ENCODE measurements at places on chromosomes 11 and 22.
A peak's percentile ranks its signal among the peaks of the same experiment; 100 is the strongest.

DNA sequence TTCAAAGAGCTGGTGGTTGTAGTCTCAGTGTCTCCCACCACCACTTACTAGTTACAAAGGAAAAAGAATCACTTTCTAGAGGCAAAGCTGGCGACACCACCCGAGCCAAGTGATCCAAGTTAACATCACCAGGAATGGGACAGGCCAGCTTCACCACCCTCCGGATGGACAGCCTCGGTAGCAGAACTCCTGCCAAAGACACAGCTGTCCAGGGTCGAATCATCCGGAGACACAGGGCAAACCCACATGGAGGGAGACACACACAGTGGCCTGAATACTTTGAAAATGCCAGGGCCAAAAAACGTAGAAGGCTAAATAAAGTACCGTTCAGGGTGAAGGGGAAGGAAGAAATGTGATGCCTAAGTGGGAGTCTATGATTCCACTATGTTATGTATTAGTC lies 33.1 kb downstream of the KCNQ1 start:
- DNase-seq = no peak

- no peak for DNase-seq
Measured at GRCh38 chr11:78080084-78080817, 589 bp upstream of the NDUFC2 start.

DNA sequence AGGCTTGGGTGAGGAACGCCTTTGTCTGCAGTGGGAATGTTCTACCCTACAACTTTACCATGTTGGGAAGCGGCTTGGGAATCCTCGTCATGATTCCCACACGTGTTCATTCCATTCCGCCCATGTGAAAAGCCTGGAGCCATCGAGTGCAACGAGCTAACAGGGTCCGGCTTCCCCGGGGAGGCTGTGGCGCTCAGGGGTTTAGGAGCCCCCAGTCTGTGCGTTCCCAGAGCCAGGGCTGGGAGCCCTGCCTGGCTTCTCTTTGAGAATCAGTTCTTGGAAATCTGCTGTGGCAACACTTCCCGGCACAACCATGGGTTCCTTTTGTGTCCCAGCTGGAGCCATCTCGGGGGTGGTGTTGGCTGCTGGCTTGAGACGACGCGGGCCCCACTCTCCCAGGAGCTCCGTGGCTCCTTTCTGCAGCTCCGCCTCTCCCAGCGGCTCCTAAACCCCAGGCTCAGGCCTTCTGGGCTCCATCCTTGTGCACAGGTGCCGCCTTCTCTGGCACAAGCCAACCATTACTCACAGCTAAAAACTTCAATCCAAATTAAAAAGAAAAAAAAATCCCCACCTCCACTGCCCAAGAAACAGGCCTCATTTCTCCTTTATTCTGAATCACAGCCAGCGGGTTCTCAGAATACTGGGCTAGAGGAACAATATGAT lies 18.7 kb upstream of the PPFIA1 start:
- no peak for DNase-seq

GRCh38 chr11:14612694-14613093 lies 30.9 kb upstream of the PDE3B start:
- DNase-seq = no peak

GRCh38 chr11:120912504-120912903 lies 111.4 kb upstream of the TBCEL start:
- no peak for DNase-seq

- DNase-seq = no peak
Measured at GRCh38 chr11:112177589-112177988, 2.3 kb downstream of the BCO2 start.

- DNase-seq = no peak
Measured at GRCh38 chr11:76257074-76257719, 50.9 kb upstream of the WNT11 start.

- DNase-seq = no peak
Measured at GRCh38 chr11:2317354-2318050, 15.7 kb downstream of the TSPAN32 start.

DNA sequence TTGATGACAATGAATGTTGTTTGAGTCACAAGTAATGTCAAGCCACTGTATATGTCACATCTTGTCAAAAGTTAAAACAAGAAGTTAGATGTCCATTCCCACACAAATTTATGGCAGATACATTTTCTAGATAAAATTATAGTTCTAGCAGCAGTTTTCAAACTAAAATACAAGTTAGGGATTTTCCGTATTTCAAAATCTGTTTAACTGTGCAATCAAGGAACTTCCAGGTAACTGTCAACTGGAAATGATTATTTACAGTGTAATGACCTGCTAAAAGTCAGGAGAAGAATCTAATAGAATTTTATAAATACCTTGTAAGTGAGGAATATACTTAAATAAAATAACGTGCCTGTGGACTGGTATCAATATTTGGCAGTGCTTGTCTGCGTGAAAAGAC lies 111.5 kb downstream of the PDE3B start:
- DNase-seq = no peak

DNA sequence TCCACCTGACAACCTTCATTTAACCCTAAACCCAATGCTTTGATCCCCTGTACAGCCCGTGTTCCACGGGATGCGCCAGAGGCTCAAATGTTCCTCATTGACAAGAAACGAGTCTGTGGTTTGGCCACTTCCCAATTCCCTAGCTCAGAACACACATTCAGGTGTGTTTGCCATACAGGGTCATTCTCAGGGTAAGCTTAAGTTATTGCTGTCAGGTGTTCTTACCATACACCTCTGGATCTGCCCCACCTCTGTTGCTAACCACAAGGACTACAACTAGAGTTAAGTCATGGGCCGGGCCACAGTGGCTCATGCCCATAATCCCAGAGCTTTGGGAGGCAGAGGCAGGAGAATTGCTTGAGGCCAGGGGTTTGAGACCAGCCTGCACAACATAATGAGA lies 45.6 kb upstream of the POLD3 start:
- DNase-seq = no peak

DNA sequence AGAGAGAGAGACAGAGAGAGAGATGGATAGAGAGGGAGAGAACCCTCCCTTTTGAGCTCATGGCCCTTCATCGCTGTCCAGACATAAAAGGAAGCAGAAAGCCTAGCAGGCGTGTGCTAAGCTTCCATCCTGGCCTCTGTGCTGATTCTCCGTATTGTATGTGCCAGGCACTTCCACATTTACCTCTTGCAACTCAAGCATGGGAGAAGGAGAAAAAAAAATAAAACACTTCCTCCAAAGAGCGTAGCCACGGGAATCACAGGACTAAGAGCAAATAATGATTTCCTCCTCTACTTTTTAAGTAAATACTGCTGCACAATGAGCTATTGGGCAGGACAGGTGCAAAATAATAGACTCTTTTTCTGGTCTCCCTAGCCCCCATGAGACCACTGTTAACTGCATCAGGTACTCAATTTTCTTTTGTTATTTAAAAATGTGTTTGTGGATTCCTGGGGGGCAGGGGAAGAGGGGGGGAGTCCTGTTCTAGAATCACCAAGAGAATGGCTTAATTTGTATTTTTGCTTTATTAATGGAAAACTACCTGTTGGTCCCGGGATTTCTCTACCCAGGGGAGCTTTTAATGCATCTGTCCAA lies 154.3 kb downstream of the NXPE2 start:
- DNase-seq = no peak

GRCh38 chr22:44933666-44934453 lies 75.9 kb downstream of the PHF21B start:
- DNase-seq = no peak

DNA sequence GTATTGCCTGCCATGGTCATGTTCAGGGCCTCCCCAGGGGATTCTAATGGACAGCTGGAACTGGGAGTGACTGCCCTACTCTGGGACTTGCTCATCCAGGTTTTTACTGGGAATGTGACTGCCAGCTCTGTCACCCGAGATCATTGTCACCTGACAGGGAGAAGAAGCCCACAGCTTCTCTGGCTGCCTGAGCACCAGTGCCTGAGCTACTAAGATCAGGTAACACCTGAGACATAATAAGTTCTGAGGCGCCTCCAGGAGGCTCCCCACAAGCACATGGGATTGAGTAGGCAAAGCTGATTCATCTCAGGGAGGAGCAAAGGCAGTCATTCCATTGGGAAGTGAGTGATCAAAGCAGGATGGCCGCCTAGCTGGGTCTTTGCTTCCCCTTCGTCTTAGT lies 84.2 kb upstream of the GALNT18 start:
- no peak for DNase-seq

DNA sequence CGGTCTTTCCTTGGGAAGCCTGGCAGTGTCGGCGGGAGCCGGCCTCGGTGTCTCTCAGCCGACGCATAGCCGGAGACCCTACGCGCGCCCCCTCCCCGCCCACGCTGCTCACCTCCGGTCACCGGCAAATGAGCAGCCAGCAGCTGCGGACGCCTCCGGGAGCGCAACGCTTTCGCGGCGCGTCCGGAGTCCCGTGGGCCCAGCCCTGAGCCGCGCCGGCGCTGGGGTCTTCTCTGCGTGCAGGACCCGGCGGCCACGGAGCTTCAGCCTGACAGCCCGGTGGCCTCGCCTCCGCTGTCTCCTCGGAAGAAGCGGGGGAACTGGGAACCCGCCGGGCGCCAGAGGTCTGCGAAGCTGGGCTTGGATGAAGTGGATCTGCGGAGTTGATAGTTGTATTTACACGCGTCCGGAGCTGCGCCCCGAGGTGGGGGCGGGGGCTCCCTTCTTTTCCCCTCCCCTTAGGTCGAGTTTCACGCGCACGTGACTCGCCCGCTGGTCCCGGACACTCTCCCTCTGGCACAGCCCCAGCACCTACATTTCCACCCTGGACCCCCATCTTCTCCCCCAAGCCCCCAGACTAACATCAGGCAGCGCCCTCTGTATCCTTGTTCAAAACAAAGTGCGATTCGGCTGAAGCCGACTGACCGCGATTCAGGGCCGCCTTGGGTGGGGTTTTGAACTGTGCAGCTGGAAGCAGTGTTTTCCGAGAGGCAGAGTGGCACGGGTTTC lies at the start of gene SLC43A1:
TSS of gene SLC43A1 (minus strand) at position 371 of the 729 bp plus-strand sequence. CDS start 1,591 bp downstream, outside the sequence.
- DNase-seq = peak; percentile 16

DNA sequence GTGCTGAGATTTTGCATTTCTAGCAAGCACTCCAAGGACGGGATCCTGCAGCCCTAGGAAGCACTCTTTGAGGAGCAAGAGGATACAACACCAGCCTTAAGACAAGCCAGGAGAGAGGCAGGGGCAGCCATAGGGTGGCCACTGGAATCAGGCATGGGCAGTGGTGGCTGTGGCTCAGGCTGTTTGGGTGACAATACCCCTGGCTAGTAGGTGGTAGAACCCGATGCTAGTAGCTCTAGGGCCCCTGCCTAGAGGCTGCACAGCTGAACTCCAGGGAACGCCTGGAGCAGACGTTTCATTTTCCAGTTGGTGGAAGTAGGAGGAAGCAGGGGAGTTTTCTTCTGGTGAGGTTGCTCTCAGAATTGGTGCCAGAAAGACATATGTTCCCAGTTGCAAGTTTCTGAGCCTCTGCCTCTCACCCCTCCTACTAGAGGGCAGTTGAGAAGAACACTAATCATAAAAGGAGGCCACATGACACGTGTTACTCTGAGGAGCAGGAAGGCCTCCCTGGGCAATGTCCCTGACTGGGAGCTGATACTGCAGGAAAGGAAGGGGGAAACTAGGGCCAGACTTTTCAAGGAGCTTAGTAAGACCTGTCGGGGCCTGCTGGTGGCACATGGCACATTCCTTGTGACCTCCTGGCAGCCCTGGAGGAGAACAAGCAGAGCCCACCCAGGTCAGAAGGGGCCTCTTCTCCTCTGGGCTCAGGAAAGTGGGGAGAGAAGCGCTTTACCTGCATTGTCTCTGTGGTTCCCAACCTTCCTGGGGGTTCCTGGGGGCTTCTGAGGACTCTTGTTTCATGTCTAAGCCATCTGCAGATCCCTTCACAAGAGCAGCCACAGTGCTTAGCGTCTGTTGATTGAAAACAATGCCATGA lies 56.6 kb upstream of the DRD2 start:
- DNase-seq = no peak

GRCh38 chr22:45532235-45532631 lies 29.6 kb downstream of the FBLN1 start:
- no peak for DNase-seq

DNA sequence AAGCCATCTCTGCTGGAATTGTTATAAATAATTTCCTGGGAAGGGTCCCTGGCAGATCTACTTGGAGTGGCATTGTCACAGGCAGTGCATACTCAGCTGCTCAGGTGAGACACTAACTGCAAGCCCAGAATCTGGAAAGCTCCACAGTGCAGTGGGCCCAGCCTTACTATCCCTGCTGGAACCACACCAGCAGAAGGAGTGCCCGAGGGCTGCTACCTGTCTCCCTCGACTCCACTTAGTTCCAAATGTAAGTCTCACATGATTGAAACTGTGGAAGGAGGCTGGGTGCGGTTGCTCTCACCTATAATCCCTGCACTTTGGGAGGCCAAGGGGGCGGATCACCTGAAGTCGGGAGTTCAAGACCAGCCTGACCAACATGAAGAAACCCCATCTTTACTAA lies 14.3 kb upstream of the SYVN1 start:
- no peak for DNase-seq

DNA sequence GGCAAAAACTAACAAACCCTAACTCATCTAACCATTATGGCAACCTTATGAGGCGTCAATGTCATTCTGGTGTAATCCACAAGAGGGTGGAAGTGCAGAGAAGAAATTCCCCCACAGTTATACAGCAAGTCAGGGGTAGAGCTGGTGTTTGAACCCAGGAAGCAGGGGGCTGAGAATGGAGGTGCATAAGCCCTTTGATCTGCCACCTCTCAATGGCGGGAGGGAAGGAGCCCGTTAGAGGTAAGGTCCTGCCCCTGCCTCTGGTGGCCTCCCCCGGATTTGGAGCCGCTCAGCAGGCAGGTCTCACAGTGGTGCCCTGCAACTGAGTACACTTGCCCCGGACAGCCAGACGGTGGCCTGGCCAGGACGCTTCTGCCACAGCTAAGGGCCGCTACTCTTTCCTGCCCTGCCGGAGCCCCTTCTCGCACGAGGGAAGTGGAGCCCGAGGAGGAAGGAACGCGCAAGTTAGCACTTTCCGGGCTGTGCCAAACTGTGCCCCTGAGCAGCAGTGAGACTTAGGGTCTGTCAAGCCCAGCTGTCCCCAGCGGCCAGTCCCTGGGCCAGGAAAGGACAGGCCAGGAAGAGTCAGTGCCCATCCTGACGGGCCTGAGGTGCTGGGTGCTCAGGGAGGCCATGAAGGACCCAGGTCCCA lies 1.1 kb downstream of the FXYD2 start:
- no peak for DNase-seq

DNA sequence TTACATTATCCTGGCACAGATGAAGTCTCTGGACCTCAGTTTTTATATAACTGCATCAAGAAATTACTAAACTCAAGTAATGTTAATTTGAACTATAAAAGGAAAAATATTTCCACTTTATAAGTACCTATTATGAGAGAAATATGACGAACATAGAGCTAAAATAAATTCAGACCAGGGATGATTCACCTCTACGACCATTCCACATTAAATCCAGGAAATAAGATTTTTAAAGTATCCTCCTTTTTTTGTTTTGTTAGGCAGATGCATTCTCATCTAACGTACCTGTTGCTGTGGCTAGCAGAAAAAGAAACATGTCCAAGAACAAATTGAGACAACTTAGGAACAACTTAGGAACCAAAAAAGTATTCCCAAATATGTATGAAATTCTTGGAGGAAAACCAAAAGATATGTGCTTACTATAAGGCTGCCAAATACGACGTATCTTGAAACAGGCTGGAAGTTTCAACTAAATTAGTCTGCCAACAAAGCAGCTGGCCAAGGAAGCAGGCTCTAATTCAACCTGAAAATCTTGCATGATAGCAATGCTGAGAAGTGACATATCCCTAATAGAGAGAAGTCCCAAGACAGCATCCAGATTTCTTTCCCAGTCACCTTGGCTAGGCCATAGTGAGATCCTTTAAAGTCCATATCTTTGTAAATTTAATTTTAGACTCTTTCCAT lies 15.7 kb downstream of the SPTY2D1 start:
- DNase-seq = no peak

- DNase-seq = no peak
Measured at GRCh38 chr11:61999141-61999975, 31.9 kb upstream of the FTH1 start.

GRCh38 chr22:31289344-31289743 lies 2.9 kb downstream of the PIK3IP1 start:
- no peak for DNase-seq

GRCh38 chr11:27615833-27616232 lies 84.4 kb downstream of the BDNF start:
- no peak for DNase-seq

Data from activated CD4-positive, CD25-positive, alpha-beta regulatory T cell (primary cell).